Stimulated activated CD4-positive, alpha-beta T cell treated with anti-CD3 and anti-CD28 coated beads, Interleukin-4, amount 100 ng/mL, for 48 hours (primary cell): ENCODE measurements at places on chromosomes 5 and 9.

- no peak for DNase-seq
Observed at GRCh38 chr5:960551-960950, 48.1 kb upstream of the NKD2 start.

- DNase-seq = no peak
Observed at GRCh38 chr5:126527892-126528291, 67.1 kb downstream of the ALDH7A1 start.

GRCh38 chr5:180128671-180129261 lies 57.2 kb upstream of the RNF130 start:
- no peak for DNase-seq

DNA sequence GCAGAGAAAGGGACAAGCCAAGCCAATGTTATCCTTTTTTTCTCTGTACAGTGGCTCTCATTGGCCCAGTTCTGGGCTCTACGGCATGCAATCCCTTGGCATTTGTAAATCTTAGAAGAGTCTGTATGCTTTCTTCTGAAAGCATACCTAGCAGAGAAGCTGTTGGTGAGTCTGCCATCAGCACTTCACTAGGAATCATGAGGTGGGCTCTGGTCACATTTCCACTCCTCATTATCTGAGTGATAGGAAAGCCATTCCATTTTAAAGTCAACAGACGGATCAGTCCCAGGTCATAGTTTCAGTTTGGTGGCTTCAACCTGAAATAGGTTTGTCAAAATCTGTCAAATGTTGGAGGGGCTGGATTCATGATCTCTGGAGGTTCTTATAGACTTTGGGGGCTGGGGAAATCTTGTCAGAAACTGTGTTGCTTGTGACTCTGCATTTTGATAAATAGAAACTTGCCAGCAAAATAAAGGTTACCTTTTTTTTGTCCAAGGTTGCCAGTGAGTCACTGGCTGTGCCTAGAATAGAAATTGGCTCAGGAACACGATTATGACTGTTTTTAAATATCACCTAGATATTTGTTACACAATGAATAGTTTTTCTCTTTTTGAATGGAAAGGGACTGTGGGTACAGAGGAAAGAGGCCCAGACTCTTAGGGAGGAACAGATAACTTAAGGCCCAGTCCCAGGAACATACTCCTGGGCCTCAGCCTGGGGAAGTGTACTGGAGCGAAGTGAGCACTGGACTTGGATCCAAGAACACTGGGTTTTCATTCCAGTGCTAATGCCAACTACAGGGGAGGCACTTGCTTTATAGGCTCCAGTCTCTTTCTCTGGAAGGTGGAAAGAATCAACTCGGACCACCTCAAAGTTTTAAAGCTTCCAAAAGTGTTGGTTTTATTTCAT lies 183.1 kb downstream of the NMUR2 start:
- no peak for DNase-seq

DNA sequence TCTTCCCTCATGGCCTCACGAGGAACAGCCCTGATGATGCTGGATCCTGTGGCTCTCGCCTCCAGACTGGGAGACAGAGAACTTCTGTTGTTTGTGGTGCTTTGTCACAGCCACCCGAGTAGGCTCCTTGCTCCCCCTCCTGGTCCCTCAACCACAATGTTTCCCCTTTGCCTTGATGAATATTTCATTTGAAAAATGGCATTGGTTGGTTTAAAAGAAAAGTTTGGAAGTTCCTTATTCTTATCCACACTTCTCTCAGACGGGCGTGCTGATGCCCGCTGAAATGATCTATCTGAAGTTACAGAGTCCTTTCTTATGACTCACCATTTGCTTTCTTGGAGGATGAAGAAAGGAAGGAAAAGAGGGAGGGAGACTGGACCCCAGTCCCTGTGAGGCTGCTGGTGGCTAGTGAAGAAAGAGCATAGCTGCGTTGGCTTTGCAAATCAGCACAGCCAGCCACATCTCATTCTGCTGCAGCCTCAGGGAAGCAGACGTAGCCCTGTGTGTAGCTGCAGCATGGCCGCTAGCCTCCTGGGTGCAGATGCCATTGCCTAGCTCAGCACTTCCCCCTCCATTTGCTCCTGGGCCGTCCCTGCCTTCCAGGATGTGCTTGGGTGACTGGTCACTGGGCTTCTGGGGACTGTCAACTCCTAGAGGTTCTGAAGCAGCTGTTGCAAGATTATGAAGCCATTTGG lies 185.9 kb downstream of the ERCC6L2 start:
- DNase-seq = peak; percentile 15

DNA sequence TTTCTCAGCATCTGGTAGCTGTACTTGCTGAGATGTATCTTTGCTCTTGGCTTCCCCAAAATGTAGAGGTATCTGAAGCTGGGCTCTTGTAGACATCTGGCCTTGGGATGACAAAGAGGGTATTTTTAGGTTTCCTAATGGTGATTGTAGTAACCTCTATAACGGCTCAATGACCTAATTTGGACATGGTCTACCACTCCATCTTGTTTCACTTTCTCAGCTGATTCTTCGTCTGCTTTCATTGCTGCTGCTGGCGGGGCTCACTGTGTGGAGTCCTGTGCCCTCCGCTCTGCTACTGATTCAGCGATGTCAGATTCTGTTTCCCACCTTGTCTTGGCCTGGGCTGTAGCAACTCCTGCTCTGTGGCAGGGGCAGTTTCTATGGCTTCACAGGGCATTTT lies 12.7 kb upstream of the MARCHF11 start:
- DNase-seq = no peak
